ENCODE measurements at places on chromosomes 7 and 10.
A peak's percentile ranks its signal among the peaks of the same experiment; 100 is the strongest.

DNA sequence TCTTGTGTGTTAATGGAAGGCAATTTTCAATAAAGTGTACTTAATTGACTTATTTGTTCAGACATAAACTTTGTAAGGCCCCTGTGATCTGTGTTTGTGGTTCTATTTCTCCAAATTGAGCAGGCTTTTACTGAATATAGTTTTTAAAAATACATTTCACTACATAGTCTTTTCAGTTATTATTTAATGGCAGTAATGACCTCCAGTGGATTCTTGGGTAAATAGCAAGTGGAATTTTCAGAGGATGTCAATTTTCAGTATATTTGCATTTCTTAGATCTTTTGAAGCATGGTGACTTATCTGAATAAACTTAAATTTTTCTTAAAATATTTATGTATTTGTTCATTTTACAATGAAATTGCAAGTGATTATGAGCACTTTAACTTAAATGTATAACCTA, 203.1 kb upstream of the PCLO start:
- DNase-seq, result no peak

- no peak for DNase-seq
Observed at GRCh38 chr10:75532253-75532924, 101.0 kb downstream of the LRMDA start.

DNA sequence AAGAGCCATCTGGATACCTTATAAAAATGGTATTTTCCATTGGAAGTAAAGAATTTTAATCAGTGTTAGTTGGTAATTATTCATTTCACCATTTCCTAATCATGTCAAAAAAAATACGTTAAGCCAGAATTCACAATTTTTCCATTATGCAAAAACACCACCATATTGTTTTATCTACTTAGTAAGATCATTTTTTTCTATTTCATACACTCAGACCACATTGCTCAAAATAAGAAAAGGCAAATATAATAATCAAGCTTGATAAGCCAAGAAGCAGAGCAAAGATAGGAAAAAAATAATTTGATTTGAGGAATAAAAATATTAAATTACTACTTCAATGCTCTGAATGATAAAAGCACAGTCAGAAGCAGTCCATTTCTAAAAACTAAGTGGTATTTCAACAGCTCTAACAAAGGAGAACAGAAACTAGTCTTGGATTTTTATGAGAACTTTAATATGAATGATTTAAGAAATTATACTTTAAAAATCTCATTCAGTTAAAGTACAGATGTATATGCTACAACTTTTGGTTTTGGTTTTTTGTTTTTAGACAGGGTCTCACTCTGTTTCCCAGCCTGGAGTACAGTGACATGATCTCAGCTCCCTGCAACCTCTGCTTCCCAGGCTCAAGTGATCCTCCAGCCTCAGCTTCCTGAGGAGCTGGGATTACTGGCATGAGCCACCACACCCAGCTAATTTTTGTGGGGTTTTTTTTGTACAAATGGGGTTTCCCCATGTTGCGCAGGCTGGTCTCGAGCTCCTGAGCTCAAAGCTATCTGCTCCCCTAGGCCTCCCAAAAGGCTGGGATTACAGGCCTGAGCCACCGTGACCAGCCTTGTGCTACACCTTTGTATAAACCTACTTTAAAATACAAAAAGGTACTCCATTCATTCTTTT, 46.6 kb downstream of the LRRN3 start:
- no peak for DNase-seq

GRCh38 chr10:120493411-120494312, 36.6 kb downstream of the PLPP4 start:
- no peak for DNase-seq

DNA sequence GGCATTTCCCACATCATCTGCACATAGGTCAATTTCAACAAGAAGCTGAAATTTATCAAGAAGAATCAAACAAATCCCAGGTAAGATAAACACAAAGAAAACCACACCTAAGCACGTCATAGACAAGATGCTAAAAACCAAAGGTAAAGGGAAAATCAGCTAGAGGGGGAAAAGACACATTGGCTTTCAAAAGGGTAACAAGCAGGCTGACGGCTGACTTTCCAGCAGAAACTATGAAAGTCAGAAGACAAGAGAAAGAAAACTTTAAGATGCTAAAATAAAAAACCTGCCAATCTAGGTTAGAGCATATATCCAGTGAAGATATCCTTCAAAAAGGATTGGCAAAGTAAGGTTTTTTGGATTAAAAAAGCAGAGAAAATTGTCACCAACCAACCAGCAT, 59.9 kb upstream of the RHEB start:
- DNase-seq, result no peak

DNA sequence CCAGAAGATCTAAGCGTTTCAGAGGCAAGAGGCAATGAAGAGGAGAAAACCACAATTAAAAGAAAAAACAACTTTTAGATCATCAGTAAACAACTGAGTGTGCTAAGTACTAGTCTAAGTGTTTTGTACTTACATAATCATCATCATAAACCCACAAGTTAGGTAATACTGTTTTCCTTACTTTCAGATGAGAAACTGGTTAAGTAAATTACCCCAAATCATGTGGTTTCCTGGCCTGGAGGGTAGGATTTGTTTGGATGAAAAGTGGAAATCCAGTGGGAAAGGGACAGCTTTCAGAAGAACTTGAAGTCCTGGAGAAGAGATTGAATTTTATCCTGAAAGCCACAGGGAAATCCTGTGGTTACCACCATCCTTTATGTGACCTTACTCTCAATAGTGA, 463.3 kb downstream of the LRMDA start:
- DNase-seq, result no peak

GRCh38 chr7:150924369-150924781, 53.7 kb downstream of the KCNH2 start:
- DNase-seq, result no peak

DNA sequence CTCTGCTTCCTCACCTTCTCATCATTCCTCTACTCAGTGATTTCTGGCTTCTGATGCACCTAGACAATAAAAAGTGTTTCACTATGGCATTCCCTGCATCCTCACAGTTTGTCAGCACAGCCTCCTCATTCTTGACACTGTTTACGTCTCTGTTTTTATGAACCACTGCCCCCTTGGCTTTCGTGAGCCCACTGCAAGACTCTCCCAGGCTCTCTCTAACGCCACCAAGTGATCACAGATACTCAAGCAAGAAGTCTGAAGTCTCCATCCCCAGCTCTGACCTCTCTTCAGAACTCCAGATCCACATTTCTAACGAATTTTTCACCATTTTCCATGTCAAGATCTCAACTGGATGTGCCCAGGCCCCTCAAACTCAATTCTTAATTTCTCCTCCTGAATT, 8.9 kb downstream of the SLC16A9 start:
- DNase-seq, result no peak

- no peak for DNase-seq
Observed at GRCh38 chr7:22146961-22147512, 201.3 kb upstream of the CDCA7L start.

DNA sequence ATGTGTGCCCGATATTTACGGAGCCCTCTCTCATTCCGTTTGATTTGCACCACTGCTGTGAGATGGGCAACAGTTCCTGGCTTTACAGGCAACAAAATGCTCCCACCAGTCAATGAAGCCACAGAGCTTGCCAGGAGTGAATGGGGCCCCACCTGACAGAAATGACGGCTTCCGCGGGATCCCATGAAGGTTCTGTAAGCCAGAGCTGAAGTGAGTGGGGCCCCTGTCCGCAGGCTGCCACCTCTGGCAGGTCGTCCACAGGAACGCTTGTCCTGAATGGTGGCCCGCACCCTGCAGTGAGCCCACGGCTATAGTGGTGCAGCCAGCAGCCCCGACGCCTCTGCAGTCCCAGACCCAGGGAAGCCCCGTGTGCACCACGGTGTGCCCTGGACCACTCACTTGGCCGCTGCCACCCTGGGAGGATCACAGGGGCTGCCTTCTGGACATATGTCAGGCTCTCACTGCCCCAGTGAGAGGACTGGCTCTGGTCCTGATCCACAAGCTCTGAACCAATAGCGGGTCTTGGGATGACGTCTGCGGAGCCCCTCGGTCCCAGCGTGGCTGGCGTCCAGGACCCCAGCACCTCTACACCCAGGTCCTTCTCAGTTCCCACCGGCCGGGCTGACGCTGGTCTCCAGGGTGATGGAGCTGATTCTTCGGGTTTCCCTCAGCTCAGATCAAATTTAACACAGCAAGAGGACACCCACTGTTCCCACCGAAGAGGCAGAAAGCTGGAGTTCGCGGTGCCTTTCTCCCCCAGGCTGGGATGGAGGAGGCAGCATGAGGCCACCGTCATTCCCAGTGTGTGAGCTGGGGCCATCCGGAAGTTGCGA, 511.9 kb downstream of the DNAJB6 start:
- no peak for DNase-seq

- no peak for DNase-seq
Observed at GRCh38 chr7:92432299-92432946, 14.9 kb upstream of the GATAD1 start.

DNA sequence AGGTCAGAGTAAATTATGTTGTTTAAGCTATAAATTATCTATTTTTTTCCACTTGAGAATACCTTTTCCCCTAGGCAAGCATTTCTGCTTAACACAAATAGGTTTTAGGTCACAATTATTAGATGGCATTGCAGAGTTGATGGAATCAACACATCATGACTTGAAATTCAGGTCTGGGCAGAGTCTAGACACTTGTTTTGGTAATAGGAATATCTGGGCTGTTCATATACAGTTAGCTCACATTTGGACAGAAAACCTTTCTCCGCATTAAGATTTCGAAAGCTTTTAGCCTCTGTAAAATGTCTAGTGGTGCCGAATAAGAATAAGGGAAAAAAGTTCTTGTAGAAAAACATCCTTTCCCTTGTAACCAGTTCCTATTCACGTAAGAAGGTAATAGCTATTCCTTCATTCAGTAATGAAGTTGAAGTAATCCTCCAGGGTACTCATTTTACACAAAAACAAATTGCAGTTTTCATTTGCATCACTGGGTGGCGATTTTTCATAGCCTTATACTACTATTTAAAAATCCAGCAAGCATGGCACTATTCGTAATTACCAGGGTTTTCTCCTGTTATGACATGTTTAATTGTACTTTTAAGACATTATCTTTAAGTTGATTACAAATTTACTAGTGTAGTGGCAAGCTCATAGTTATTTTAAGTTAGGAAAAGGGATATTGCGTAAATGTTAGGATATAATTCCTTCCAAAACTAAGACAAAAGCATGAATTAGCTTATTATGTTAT, 37.0 kb downstream of the RPA3 start:
- DNase-seq, result no peak

DNA sequence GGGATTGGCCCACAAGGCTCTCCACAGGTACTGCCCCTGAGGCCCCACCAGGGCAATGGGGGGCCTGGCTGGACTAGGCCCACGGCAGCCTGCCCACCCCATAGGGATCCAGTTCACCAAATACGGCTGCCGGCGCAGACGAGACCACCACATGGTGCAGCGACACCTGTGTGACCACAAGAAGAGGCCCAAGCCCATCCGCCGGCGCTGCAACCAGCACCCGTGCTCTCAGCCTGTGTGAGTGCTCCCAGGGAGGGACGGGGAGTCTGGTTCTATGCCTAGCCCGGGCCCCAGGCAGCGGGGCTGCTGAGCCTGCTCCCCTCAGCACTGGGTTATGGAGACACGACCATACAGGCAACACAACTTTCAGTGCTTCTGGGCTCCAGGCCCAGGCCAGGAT, 33.2 kb downstream of the TBATA start:
- no peak for DNase-seq

DNA sequence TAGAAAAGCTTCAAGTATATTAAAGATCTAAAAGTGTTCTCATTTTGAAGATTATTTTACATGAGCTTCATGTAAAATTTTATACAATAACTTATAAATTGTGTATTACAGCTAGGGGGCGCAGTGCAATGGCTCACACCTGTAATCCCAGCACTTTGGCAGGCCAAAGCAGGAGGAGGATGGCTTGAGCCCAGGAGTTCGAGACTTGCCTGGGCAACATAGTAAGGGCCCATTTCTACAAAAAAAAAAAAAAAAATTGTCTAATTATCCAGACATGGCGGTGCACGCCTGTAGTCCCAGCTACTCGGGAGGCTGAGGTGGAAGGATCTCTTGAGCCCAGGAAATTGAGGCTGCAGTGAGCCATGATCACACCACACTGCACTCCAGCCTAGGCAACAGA, 16.6 kb downstream of the ACBD5 start:
- no peak for DNase-seq

- no peak for DNase-seq
Observed at GRCh38 chr7:15113752-15114151, 211.2 kb upstream of the DGKB start.

GRCh38 chr7:93150200-93150835, 2.1 kb upstream of the SAMD9L start:
- no peak for DNase-seq

GRCh38 chr7:5635461-5636445, 145.7 kb downstream of the RNF216 start:
- no peak for DNase-seq

DNA sequence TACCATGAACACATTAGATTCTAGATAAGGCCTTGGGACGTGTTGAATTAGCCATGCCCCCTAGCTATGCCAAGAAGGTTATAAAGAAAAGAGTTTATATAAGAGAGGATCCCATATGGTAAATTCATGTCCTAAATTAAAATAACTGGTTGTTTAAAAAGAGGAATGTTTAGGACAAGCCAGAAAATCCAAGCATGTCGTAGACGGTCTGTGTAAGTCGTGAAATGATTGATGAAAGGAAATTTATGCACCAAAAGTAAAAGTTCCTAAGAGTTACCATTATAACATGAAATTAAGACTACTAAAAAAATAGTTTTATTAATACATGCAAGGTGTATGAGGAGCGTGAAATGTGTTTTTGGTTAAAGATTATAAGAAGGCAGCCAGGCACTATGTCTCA, 624.9 kb downstream of the ARL4A start:
- no peak for DNase-seq

GRCh38 chr10:69278446-69278963, at the start of gene HK1:
HK1 (plus strand) TSS chr10:69278496.
- peak; percentile 4 for DNase-seq

GRCh38 chr7:129702316-129702715, 90.8 kb downstream of the NRF1 start:
- peak; percentile 28 for DNase-seq

DNA sequence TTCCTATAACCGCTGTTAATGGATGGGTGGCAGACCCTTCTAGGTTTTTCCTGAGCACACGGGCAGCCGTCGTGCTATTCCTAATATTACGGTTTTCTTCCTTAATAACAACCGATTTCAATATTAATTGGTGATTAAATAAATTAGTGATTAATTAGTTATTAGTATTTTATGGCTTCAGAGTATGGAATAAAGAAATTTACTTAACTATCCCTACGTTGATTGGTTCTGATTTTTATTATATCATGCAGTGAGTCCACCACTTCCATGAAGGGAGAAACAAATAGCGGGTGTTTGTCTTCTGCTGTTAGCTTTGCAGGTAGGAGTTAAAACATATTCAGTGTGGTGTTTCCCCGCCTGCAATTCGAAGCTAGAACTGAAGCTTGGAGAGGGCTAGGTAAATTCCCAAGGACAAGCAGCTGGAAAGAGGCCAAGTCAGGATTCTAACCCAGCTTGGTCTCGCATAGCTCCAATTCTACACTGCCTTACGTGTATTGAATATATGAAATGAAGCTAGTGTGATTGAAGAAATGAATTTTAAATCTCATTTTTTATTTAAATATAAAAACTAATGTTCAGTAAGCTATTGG, 928 bp upstream of the CSTF2T start:
- DNase-seq, result no peak

Data from AG04449 (cell line).